Fibroblast of villous mesenchyme (primary cell): ENCODE measurements at places on chromosomes 5 and 9. TPM values are rescaled to one million over a fixed set of nuclear protein-coding genes. Genes with fewer than 3 reads are reported as not detected.

LHX3 gene
- not detected in 2 replicates for total RNA-seq

- DNase-seq: peak; percentile 89
Observed at GRCh38 chr5:54090495-54091120, 219.8 kb downstream of the ARL15 start.

MLANA gene
- not detected in 2 replicates for total RNA-seq

- no peak for DNase-seq
Observed at GRCh38 chr9:71130521-71130920, 9.1 kb upstream of the TRPM3 start.

DNA sequence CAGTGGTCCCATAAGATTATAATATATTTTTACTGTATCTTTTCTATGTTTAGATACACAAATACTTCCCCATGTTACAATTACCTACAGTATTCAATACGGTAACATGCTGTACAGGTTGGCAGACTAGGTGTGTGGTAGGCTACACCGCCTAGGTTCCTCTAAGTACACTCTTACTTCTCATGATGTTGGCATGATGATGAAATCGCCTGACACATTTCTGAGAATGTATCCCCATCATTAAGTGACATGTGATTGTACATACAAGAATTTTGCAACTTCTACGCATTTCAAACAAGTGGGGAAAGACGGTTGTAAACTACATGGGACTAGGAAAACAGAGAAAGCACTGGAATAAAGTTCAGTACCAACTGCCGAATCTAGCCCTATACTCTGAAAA is 53.3 kb downstream of the SETX start:
- DNase-seq: peak; percentile 13

CDH6 gene
- total RNA-seq: 3.9 and 4.3 TPM in 2 replicates

STING1 gene
- total RNA-seq: 25.9 and 26.7 TPM in 2 replicates

DNA sequence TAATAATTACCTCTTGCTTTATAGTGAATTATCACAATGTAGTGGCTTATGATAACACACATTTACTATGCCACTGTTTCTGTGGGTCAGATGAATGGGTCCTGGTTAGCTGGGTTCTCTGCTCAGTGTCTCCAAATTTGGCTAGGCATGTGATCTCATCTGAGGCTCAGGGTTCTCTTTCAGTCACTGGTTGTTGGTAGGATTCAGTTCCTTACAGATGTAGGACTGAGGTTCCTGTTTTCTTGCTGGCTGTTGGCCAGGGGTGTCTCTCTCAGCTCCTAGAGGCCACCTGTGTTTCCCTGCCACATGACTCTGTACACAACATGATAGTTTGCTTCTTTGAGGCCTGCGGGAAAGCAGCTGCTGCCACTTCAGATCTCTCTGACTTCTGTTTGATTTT is 7.1 kb downstream of the NFX1 start:
- no peak for DNase-seq

DNA sequence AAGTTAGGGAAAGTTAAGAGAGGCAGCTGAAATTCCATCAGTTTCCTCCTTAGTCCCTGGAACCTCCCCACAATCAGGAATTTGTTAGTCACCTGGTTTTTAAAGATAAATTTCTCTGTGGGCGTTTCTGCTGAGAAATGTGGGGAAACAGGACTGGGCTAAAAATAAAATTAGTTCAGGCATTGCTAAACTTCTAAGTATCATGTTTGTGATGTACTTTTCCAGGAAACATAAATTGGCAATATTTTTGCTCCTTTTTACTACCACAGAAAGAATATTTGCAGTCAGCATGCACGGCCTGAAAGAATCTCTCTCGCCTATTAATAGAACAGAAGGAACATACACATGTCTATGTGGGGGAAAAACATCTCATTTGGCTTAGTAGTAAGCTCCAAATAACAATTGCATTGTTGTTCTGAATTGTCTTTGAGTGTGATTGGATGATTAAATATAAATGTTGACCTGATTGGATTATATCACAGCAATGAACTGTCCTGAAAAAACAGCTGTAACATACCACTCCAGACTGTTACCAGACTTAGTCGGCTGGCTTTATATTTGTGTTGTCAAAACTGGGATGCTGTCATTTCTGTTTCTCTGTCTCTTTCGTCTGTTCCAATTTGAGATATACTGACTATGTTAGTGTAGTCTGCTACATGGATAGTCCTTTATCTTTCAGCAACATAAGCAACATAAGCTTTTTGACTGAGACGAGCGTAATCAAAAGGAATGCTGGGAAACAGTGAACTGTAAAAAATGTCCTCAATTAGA is 12.9 kb downstream of the TJP2 start:
- peak; percentile 79 for DNase-seq

DNA sequence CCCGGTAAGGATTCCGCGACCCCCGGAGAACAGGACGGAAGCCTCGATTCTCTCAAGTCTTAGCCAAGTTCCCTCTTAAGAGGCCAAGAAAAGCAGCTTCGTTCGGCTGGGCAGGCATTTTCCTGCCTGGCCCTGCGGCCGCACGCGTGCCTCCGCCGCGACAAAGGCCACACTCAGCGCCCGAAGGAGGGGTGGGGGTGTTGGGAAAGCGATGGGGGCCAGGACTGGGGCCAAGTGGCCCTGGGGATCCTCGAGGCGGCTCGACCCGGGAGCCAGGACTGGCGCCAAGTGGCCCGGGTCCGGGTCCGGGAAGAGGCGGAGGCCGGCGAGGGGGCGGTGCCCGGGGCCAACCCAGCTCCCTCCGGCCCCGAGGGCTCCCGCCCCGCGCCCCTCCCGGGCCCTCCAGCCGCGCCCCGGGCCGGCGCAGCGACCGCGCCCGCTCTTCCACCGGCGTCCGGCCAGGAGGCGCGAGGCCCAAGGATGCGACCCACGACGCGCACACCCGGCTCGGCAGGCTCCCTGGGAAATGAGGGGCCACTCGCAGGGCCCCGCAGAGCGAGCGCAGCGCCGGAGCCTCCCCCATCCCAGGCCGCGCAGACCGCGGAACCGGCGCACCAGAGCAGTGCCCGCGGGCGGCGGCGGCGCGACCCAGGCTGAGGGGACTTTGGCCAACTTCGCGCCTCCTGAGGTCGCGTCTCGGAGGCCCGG is 756 bp downstream of the VAV2 start:
- no peak for DNase-seq

GRCh38 chr5:157348049-157348400 is 82.1 kb downstream of the CYFIP2 start:
- DNase-seq: no peak

- DNase-seq: peak; percentile 25
Observed at GRCh38 chr9:125361837-125362531, 100.4 kb downstream of the GAPVD1 start.

DNA sequence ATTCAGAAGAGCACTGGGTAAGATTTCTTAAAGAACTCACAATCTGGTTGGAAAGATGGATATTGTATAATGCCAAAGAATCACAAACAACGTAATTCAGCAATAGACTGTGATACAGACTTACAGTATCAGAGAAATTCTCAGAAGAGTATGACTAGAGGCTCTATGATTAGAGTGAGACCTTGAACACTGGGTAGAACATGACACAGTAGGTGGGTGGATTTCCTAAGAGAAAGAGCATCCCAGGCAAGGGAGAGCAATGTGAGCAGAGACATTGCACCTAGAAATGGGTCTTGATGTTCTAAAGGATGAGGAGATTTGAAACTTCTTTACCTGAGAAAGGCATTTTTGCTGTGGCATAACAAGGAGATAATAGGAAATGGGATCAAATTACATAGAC is 27.3 kb upstream of the CAST start:
- no peak for DNase-seq

GRCh38 chr5:76782444-76782843 is 36.4 kb upstream of the F2RL1 start:
- DNase-seq: no peak

OLFML2A gene
- 4.3 and 5.5 TPM in 2 replicates for total RNA-seq

IL13 gene
- not detected in 2 replicates for total RNA-seq
